ENCODE measurements at places on chromosomes 5 and 9. TPM values are rescaled to one million over a fixed set of nuclear protein-coding genes. Genes with fewer than 3 reads are reported as not detected.

RGS7BP gene
- total RNA-seq = not detected

TMEM174 gene
- not detected for total RNA-seq

LVRN gene
- total RNA-seq = not detected

GMCL2 gene
- total RNA-seq = not detected

STPG3 gene
- not detected for total RNA-seq

P4HA2 gene
- 6.1 TPM for total RNA-seq

EIF4E1B gene
- not detected for total RNA-seq

CDKN2B-AS1 gene
- total RNA-seq = 0.59 TPM

SETX gene
- total RNA-seq = 41.6 TPM

SPINK7 gene
- total RNA-seq = not detected

DNA sequence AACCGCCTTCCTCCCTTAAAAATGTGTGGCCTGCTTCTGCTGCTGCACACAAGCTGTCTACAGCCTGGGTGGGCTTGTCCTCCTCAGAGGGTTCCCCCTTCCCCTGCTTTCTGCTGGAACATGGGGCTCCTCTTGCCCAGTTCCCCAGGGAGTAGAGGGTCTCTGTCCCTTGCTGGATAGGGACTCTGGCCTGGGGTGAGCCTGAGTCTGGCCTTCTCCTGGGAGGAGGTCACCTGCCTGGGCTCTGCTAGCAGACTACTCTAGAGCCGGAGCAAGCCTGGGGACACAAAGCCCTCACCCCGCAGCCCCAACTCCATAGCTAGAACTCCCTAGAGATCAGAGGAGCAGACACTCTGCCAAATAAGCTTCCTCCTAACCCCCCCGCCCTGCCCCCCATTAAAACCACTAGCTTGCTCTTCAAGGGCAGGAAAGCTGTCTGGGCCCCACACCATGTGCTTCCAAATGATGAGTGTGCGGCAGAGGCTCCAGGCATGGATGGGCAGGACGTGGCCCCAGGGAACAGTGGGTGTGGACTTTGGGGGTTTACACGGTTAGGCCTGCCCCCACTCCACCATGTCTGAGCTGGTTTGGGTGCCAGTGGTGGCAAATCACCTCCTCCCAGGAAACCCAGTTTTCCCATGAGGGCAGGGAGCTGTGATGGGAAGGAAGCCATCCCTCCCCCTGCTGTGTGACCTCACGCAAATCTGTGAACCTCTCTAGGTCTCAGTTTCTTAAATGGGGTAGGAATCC, 10.0 kb downstream of the TCF7 start:
- H3K4me1 ChIP-seq = peaks cover 99% of the 10 kb centered on the region
- no peaks in the 10 kb centered on the region for H3K27me3 ChIP-seq
- H3K4me3 ChIP-seq = no peak overlapping the region
- H3K27ac ChIP-seq = peak overlapping the region; percentile 90

DNA sequence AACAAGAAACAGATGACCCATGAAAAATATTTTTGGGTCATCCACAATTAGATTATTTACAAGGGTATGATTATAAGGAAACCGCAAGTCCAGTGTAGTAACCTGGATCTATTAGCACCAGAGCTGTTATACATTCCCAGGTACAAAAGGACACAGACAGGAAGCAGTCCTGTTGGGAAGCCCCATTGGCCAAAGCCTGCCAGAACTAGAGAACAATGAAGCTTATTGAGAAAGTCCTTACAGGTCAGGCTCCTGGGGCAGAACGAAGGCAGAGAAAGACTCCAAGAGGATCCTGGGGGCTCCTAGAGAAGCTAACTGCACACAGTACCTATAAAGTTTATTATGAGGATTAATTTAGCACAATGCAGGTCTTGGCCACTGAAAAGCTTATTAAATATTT, 169.9 kb downstream of the PARP8 start:
- H3K27ac ChIP-seq = no peak overlapping the region
- H3K27me3 ChIP-seq = no peaks in the 10 kb centered on the region
- no peak overlapping the region for H3K4me3 ChIP-seq
- peaks cover 23% of the 10 kb centered on the region for H3K36me3 ChIP-seq
- H3K4me1 ChIP-seq = no peaks in the 10 kb centered on the region

GRCh38 chr5:26833596-26833995, 204.8 kb downstream of the CDH9 start:
- H3K4me1 ChIP-seq = no peaks in the 10 kb centered on the region
- no peak overlapping the region for H3K27ac ChIP-seq
- H3K4me3 ChIP-seq = no peak overlapping the region
- no peaks in the 10 kb centered on the region for H3K27me3 ChIP-seq
- no peak for DNase-seq

DNA sequence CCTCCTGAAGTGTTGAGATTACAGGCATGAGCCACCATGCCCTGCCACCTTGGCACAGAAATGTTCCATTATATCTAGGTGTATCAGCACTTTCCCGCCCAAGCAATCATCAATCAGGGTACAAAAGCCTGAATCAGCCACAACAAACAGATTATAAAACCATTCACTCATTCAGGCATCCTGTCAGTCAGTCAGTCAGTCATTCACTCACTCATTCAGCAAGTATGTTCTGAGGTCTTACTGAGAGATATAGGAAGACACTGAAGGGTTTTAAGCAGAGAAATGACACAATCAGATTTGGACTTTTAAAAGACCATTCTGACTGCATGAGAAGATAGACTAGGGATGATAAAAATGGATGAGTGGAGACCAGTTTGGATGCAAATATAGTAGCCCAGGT, 13.1 kb downstream of the PSMD5 start:
- DNase-seq = no peak
- H3K4me1 ChIP-seq = peaks cover 8% of the 10 kb centered on the region
- no peak overlapping the region for H3K27ac ChIP-seq
- no peak overlapping the region for H3K4me3 ChIP-seq

- no peaks in the 10 kb centered on the region for H3K4me1 ChIP-seq
- H3K36me3 ChIP-seq = no peaks in the 10 kb centered on the region
- no peak overlapping the region for H3K27ac ChIP-seq
- H3K4me3 ChIP-seq = no peak overlapping the region
- no peaks in the 10 kb centered on the region for H3K27me3 ChIP-seq
Observed at GRCh38 chr9:108185613-108186012, 670.2 kb downstream of the ACTL7B start.

DNA sequence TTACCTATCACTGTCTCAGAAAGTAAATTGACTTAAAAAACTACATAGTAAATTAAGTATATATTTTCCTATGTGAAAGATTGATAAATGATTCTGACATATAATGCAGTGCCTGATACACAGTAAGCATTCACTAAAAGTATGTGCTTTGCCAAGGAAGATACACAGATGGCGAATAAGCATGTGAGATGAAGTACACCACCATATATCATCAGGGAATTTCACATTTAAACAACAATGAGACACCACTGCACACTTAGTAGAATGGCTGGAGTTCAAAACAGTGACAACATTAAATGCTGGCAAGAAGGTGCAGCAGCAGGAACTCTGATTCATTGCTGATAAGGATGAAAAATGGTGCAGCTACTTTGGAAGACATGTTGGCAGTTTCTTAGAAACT, 1118.8 kb downstream of the DTWD2 start:
- DNase-seq = no peak
- H3K4me1 ChIP-seq = no peaks in the 10 kb centered on the region
- H3K4me3 ChIP-seq = no peak overlapping the region
- no peak overlapping the region for H3K27ac ChIP-seq

- H3K36me3 ChIP-seq = no peaks in the 10 kb centered on the region
- no peaks in the 10 kb centered on the region for H3K27me3 ChIP-seq
- no peaks in the 10 kb centered on the region for H3K4me1 ChIP-seq
- H3K27ac ChIP-seq = no peak overlapping the region
- DNase-seq = no peak
- H3K4me3 ChIP-seq = no peak overlapping the region
Observed at GRCh38 chr5:160701403-160701802, 150.6 kb downstream of the ATP10B start.

- no peak overlapping the region for H3K4me3 ChIP-seq
- peaks cover 17% of the 10 kb centered on the region for H3K4me1 ChIP-seq
- DNase-seq = no peak
- H3K27ac ChIP-seq = no peak overlapping the region
- no peaks in the 10 kb centered on the region for H3K36me3 ChIP-seq
- H3K27me3 ChIP-seq = no peaks in the 10 kb centered on the region
Observed at GRCh38 chr5:143258559-143259253, 144.8 kb downstream of the NR3C1 start.

GRCh38 chr9:68749579-68750159, 44.6 kb downstream of the PIP5K1B start:
- H3K4me1 ChIP-seq = no peaks in the 10 kb centered on the region
- DNase-seq = no peak
- H3K27ac ChIP-seq = no peak overlapping the region
- no peak overlapping the region for H3K4me3 ChIP-seq

DNA sequence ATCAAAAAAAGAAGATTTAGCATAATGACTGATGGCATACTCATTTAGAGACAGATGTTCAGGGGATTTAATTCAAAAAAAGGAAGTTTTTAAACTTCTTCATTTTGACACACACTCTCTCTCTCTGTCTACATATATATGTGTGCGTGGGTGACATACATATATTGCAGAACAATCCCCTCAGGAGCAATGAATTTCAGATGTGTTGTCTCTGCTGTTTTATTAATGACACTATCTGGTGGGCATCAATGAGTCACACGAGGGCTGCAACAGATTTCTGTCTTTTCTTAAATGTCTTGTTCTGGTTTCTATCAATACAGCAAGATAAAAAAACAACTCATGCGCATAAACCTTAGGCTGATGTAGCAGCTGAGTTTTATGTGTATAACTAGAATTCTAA, 123.5 kb upstream of the SLCO6A1 start:
- no peaks in the 10 kb centered on the region for H3K4me1 ChIP-seq
- DNase-seq = no peak
- no peak overlapping the region for H3K4me3 ChIP-seq

DNA sequence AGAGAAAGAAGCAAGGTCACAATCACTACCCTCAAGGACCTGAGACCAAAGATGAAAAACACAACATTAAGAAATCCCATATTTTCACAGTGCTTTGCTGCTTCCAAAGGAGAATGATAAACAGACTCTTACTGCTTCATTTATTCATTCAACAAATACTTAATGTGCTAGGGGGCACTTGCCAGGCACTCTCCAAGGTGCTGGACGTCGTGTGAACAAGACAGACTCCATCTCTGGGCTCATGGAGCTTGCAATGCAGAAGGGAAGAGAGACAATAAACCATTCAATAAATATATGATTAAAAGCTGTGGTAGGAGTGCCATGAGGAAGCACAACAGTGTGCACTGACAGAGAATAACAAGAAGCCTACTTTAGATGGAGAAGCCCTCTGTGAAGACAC, 327.7 kb downstream of the CDK5RAP2 start:
- H3K4me3 ChIP-seq = no peak overlapping the region
- H3K36me3 ChIP-seq = no peaks in the 10 kb centered on the region

- H3K27me3 ChIP-seq = no peaks in the 10 kb centered on the region
- H3K36me3 ChIP-seq = no peaks in the 10 kb centered on the region
- no peak overlapping the region for H3K27ac ChIP-seq
- DNase-seq = no peak
- no peak overlapping the region for H3K4me3 ChIP-seq
- no peaks in the 10 kb centered on the region for H3K4me1 ChIP-seq
Observed at GRCh38 chr5:128304088-128304487, 220.5 kb downstream of the SLC12A2 start.

DNA sequence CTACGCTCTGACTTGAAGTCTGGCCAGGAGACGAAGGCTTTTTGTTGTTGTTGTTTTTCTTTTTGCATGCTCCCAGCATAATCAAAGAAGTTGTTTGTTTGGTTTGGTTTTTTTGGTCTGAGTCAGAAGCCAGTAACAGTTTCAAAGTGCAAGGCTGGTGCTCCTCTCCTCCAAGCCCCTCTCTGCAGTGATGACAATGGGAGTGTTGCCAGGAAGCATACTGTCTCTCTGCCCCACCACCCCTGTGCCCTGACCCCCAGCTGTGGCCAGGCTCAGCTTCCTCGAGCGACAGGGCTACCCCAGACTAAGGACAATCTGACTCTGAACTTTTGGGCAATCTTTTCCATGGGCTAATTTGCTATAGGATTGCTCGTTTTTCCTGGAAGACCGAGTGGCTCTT, 173.8 kb upstream of the PITX1 start:
- no peak overlapping the region for H3K27ac ChIP-seq
- H3K27me3 ChIP-seq = peaks cover 11% of the 10 kb centered on the region
- peaks cover 2% of the 10 kb centered on the region for H3K36me3 ChIP-seq
- no peaks in the 10 kb centered on the region for H3K4me1 ChIP-seq
- no peak overlapping the region for H3K4me3 ChIP-seq

DNA sequence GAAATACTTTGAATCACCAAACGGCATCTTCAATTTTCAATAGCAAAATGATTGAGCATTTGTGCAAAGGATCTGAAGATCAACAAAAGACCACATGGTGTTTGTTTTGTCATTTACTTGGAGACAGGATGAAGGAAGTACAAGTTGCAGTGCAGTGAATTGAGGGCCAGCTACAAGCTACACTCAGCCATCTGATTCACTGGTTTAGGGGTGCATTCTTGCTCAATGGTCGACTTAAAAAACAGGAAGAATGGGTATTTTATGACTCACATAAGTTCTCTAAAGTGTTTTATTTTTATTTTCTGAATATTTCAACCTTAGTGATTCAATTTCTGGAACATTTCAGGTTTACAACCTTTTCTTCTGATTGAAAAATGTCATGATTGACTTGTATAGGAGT, 412.1 kb upstream of the ADAMTSL1 start:
- no peak overlapping the region for H3K27ac ChIP-seq
- no peaks in the 10 kb centered on the region for H3K36me3 ChIP-seq
- H3K4me3 ChIP-seq = no peak overlapping the region
- H3K27me3 ChIP-seq = no peaks in the 10 kb centered on the region

GRCh38 chr5:135462304-135462703, 10.2 kb upstream of the TIFAB start:
- no peak overlapping the region for H3K27ac ChIP-seq
- DNase-seq = peak; percentile 66
- no peaks in the 10 kb centered on the region for H3K36me3 ChIP-seq
- H3K4me1 ChIP-seq = peaks cover 5% of the 10 kb centered on the region
- H3K4me3 ChIP-seq = no peak overlapping the region

DNA sequence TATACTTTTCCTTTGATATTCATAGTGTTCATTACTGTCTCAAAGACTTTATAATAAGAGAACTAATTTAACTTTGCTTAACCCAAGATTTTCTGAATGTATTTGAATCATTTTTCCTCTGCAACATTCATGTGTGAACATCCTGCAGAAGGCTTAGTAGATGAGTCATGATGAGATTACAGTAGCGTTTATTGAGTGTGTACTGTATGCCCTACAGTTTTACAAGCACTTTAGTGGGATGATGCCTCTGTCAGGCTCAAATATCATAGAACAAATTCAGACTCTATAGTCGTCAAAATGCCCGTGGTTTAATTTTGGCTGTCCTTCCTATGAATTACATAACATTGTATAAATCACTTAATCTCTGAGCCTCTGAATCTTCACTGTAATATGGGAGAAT, 41.2 kb downstream of the FYB1 start:
- H3K27ac ChIP-seq = peak overlapping the region; percentile 88
- peaks cover 7% of the 10 kb centered on the region for H3K36me3 ChIP-seq
- H3K4me3 ChIP-seq = peak overlapping the region; percentile 63
- H3K27me3 ChIP-seq = no peaks in the 10 kb centered on the region
